GM23248 (cell line): ENCODE measurements at places on chromosomes 16 and 17.

DNA sequence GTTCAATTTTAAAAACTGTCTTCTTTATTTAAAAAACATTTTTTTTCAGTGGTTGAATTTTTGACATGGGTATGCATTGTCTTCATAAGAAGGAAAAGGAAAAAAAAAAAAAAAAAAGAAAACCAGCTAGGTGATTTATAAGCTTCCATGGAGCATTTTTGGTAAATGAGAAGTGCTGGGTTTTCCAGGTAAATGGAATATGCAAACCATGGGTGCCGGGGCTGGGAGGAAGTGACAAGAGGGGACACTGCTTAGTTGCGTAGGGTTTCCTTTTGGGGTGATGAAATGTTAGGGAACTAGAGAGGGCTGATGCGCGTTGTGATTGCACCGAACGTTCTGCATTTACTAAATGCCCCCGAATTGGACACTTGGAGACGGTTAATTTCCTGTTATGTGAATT, 217.4 kb upstream of the FOXF1 start:
- no peak for DNase-seq

DNA sequence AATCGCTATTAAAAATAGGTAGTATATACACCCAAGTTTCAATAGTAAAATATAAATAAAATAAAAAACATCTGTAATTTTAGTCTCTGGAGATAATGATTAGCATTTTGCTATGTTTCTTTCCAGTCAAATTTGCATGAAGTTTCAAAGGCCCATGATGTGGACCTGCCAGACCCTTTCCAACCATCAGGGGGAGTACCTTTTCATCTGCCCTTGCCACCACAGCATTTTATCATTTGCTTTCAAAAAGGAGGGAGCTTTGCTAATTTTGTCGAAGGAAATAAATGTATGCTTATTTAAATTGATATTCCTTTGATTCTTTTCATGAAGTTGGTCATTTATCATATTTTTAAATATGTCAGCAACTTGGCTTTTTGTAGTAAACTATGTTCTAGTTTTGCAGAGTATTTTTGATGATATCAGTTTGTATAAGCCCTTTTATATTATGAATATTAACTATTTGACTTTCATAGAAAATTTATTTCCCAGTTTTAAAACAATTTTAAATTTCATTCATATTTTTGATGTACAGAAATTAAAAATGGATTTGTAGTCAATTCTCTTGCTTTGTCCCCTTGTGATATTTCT, 115.2 kb upstream of the NETO2 start:
- peak; percentile 46 for DNase-seq

GRCh38 chr17:64161380-64162176, 31.6 kb upstream of the ERN1 start:
- DNase-seq = peak; percentile 36

- DNase-seq = no peak
Observed at GRCh38 chr16:50401355-50401754, 32.6 kb upstream of the BRD7 start.

DNA sequence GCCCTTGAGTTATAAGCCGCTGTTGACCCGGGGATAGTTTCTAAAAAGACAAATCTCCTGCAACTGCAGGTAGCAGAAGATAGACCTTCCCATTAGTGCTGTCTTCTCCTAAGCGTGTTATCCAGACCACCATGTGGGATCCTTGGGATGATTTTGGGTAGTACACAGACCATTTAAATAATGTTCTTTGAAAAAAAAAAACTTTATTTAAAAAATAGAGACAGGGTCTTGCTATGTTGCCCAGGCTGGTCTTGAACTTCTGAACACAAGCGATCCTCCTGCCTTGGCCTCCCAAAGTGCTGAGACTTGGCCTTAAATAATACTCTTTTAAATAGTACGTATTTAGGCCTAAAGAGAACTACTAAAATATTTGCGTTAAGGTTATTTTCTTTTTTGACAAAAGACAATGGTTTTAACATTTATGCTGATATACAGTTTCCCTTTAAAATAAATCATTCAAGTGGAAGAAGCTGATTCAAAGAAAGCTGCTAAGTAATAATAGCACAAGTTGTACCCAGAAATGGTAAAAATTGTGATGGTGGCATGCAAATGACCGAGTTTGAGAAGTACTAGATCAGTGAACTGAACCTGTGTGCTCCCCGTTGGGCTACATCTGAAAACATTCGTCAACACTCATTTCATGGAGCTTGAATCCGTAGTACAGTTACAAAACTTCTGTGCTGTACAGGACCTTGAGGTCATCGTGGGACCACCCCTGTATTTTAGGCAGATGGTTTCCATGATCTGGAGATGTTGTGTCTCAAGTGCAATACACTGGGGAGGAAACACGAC, 24.0 kb downstream of the SMARCE1 start:
- DNase-seq = no peak

DNA sequence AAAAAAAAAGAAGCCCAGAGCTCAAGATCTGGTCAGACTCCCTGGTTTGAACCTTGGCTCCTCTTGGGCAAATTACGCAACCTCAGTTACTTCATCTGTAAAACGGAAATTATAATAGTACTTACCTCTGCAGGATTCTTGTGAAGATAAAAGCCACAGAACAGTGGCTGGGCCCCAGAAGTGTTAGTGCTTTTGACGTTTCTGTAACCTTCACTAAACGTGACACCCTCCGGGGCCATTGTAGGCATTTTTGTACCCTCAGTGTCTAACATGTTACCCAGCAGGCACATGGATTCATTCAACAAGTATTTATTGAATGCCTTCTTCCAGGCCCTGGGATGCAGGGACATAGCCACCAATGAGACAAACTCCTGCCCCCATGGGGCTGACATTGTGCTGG, 58.0 kb downstream of the PITPNC1 start:
- peak; percentile 17 for DNase-seq

GRCh38 chr17:8053600-8053999, 14.7 kb downstream of the ALOX15B start:
- no peak for DNase-seq

DNA sequence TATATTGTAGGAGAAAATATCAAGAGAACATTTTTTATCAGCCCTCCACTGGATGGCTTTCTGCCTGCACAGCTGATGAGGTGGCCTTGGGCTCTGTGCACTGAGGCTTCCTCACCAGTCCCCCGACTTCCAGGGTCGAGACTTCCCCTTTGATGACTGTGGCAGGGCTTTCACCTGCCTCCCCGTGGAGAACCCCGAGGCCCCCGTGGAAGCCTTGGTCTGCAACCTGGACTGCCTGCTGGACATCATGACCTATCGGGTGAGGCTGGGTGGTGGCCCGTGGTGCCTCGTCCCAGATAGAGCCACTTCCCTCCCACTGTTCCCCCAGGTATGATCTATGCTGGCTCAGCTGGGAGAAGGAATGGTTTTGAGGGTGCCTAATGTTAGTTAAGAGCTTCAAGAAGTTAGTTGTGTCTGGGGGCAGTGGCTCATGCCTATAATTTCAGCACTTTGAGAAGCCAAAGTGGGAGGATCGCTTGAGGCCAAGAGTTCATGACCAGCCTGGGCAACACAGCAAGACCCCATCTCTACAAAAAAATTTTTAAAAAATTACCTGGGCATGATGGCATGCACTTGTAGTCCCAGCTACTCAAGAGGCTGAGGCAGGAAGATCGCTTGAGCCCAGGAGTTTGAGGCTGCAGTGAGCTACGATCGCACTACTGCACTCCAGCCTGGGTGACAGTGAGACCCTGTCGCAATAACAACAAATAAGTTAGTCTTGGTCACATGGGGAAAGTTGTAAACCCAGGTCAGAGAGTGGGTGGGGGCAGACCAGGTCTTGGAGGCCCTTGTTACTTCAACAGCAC, 11.8 kb downstream of the FCSK start:
- DNase-seq = no peak

GRCh38 chr16:88754912-88755744, 29.9 kb downstream of the PIEZO1 start:
- DNase-seq = peak; percentile 83

GRCh38 chr16:66580605-66581209, 1.4 kb downstream of the CMTM2 start:
- peak; percentile 82 for DNase-seq

DNA sequence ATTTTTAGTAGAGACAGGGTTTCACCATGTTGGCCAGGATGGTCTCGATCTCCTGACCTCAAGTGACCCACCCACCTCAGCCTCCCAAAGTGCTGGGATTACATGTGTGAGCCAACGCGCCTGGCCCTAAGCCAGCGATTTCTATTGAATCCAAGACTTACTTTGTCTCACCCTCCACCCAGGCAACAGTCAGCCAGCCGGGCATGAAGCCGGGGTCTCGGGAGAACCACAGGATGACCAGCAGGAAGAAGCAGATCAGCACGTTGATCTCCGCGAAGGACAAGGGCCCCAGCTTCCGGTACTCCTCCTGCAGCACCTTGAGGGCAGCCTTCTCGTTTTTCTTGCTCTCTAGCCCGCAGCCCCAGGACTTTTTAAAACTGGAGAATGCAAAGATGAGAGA, 17.6 kb downstream of the SLC13A5 start:
- no peak for DNase-seq

DNA sequence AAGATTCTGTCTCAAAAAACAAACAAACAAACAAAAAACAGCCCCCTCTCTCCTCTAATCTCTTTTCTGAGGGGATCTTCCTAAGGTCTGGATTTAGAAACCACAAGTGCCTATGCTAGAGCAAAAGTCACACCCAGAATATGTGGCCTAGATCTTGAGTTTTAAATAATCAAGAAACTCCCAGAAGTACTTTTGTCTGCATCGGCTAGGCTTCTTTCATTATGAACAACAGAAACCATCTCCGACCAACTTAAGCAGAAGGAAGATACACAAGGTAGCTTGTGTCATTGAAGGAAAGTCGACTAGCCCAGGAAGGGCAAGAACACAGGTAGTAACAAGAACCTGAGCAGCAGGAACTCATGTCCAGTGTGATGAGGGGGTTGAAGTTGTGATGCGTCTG, 73.9 kb upstream of the KIFC3 start:
- DNase-seq = no peak
